ENCODE measurements at places on chromosomes 1 and 21.
A peak's percentile ranks its signal among the peaks of the same experiment; 100 is the strongest.

GRCh38 chr1:222618880-222619596 lies 1.1 kb downstream of the MIA3 start:
- DNase-seq: peak; percentile 58

DNA sequence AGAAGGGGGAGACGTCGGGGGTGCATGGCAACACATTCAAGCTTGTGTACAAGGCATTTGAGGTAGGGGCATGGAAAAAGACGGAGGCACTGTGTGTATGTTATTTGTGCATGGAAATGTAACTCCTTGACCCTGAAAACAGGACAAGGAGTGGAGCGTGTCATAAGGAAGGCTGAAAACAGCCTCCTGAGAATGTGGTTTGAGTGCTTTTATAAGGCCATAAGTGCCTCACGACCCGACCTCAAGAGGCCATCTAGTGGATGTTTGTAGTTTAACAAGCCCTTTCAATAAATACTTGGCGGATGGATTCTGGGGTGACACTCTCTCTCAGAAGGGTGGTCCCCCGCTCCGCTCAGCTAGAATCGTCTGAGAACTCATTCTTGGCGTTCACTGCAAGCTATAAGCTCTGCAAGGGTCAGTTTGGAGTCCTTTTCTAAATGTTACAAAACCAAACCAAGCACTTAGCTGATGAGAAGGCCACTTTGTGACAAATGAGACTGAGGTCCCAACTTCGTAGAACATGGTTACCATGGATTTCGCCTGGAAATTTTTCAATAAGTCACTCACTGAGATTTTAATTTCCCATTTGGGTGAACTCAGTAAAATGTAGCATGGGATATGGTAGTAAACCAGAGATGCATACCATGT lies 38.8 kb upstream of the CLCA4 start:
- DNase-seq: no peak

GRCh38 chr1:189682591-189682990 lies 795.1 kb downstream of the BRINP3 start:
- no peak for DNase-seq

DNA sequence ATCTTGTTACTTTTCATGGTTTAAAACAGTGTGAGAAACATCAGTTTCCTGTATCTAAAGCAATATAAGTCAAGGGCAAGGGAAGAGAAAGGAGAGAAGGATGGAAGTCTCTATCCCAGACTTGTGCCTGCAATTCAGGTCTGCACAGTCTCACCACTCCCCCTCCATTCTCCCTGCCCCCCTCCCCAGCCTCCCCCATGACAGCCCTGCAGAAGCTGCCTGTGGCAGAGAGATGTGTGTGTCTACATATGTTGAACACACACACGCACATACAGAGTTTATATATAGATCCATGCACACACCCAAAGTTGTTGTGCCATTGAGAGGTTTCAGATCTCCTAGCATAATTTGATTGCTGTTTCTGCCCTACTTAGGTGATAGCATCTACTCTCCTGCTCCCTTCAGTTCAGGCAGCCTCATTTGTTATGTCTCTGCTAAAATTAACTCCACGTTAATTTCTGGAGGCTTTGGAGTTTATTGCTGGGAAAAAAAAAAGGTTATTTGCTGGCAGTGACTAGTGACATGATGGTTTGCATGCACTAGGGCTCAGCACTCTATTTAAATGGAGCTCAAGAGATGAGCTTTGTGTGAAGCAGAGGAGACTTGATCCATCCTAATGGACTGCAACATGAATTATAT lies 124.9 kb upstream of the SMYD2 start:
- no peak for DNase-seq

DNA sequence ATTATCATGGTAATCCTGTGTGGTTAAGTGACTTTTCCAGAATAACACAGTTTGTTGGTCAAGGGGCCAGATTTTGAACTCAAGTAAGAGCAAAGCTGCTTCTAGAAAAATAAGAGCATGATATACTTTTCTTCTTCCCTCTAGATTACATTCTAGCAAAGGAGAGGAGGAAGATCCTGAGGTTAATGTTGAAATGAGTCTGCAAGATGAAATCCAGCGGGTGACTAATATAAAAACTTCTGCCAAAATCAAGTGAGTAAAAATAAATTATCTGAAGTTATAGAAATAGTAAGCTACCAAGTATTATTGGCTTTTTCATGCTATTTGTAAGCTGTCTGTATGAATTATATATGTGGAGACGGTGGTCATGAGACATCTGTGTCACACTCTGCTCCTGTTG lies 12.8 kb downstream of the WDR3 start:
- no peak for DNase-seq

- DNase-seq: no peak
Measured at GRCh38 chr1:198086051-198086745, 70.6 kb upstream of the NEK7 start.

- DNase-seq: no peak
Measured at GRCh38 chr1:85343612-85344255, 67.3 kb upstream of the BCL10 start.

GRCh38 chr21:41973427-41973831 lies 19.6 kb upstream of the C2CD2 start:
- DNase-seq: no peak

- no peak for DNase-seq
Measured at GRCh38 chr1:64828829-64829228, 84.0 kb downstream of the RAVER2 start.

DNA sequence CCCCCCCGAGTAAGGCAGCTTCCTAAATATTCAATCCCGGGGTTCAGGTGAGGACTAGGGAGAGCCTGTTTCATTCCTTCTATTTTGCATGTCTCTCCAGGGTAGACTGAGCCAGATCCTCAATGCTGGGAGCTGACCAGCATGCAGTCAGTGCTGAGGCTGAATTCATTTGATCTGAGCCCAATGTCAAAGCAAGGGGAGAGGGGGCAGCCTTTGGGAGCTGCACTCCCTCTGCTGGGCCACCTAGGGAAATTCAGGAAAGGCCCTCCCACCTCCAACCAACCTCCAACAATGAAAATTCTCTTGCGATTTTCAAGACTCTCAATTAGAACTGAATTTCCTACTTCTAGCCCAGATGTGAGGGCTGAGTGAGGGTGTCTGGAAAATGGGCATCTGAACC lies 371.2 kb downstream of the NPHP4 start:
- peak; percentile 68 for DNase-seq

- no peak for DNase-seq
Measured at GRCh38 chr21:28688381-28688780, 304.3 kb downstream of the LTN1 start.

GRCh38 chr1:19091196-19091953 lies 118.7 kb downstream of the UBR4 start:
- DNase-seq: no peak

GRCh38 chr1:15430787-15431570 lies 7.3 kb upstream of the CTRC start:
- peak; percentile 89 for DNase-seq

DNA sequence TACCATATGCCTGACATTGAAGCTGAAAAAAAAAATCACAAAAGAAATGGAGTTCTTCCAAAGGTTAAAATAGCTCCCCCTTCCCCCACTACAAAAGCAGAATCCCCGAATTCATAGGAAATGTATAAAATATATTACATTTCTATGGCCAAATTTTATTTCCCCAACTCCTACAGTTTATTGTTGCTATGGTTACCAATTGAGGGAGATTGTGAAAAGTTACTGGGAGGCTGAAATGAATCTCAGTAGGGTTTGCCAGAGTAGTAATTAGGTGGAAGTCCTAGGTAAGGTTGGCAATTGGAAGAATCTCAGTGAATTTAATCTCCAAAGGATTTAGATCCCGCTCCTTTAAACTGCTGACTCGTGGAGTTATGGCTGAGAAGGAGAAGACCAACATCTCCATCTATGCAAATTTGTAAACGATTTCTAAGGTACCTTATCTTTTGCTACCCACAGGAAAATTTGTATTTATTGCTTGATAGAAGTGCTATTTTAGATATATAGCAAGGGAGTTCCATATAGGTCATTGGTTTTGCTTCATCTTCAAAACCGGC lies 282.1 kb downstream of the BACH1 start:
- DNase-seq: no peak

DNA sequence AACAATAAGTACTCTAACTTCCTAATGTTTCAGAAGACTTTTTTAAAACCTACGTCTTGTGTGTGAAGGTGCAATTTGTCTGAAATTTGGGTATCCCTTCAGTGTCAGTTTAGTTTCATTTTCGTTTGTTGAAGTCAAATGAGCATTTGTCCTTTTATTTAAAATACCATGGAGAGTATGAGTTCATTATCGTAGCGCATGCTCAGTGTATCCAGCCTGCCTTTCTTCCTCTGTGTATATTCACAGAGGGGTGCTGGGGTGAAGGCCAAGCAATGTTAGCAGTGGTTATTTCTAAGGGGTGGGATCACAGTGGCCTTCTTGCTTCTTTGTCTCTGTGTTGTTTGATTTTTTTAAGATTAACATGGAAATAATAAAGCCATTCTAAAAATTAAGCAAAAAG lies 43.2 kb downstream of the CNN3 start:
- DNase-seq: no peak
